ENCODE measurements at places on chromosomes 7 and 10. TPM values are rescaled to one million over a fixed set of nuclear protein-coding genes. Genes with fewer than 3 reads are reported as not detected.

DNA sequence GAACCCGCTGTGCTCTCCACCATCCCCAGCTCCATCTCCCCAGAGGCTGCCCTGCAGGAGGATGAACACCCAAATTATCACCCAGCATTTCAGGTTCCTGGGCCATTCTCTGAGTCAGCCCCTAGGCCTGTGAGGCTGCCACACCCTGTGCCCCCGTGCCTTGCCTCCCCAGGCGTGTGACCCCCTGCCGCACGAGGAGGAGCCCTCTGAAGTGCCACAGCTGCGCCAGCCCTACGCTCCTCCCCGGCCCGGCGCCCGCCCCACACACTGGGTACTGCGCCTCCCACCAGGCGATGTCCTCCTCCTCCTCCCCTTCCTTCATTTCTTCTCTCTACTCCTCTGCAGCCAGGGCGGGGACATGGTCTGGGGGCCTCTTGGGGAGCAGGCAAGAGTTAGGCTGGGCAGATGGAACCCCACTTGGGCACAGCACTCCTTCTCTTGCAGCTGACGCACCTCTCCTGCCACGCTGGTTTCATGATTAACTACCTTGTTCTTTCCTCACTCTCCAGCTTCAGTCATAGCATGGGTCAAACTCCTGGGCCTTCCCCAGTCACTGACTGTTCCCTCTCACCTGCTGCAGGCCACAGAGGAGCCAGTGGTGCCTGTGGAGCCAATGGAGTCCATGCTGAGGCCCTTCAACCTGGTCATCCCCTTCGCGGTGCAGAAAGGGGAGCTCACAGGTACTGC, 12.7 kb upstream of the ATP6V1F start:
- no peak for DNase-seq

DNA sequence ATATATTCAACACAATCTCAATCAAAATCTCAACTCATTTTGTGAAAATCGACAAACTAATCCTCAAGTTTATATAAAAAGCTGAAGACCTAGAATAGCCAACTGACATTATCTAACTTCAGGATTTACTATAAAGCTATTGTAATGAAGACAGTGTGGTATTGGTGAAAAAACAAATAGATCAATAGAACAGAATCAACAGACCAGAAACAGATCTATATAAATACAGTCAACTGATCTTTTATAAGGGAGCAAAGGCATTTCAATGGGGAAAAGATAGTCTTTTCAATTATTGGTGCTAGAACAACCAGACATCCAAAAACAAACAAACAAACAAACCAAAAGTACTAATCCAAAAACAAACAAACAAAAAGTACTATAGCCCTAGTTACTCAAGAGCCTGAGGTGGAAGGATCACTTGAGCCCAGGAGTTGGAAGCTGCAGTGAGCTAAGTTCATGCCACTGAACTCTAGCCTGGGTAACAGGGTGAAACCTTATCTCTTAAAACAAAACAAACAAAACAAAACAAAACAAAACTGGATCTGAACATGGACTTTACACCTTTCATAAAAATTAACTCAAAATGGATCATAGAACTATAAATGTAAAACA, 26.6 kb upstream of the AKR1D1 start:
- no peak for DNase-seq

- no peak for DNase-seq
Measured at GRCh38 chr10:62093863-62094291, 174.8 kb downstream of the RTKN2 start.

DNA sequence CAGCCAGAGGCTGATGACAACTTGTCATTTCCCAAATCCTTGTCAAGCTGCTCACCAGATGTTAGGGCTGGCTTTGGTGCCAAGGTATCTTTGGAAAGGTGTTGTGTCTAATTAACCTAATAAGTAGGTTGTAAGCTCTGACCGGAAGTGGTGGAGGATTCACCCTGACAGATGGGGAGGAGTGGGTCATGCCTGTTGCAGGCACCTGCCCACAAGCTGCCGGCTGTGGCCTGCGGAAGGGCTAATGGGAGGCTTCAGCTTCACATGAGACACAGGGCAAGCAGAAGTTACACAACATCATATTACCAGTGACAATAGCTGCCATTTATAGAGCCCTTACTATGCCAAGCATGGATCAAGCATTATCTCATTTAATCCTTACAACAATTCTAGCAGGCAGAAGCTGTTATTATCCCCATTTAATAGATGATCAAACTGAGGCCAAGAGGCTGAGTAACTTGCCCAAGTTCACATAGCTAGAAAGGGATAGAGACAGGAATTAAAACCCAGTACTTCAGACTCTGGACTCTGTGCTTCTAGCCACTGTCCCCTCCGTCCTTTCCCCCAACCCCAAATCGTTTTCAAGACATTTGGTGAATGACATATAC, 63.1 kb upstream of the DUSP5 start:
- no peak for DNase-seq

GRCh38 chr10:49279015-49279880, 19.7 kb upstream of the C10orf71 start:
- no peak for DNase-seq

DNA sequence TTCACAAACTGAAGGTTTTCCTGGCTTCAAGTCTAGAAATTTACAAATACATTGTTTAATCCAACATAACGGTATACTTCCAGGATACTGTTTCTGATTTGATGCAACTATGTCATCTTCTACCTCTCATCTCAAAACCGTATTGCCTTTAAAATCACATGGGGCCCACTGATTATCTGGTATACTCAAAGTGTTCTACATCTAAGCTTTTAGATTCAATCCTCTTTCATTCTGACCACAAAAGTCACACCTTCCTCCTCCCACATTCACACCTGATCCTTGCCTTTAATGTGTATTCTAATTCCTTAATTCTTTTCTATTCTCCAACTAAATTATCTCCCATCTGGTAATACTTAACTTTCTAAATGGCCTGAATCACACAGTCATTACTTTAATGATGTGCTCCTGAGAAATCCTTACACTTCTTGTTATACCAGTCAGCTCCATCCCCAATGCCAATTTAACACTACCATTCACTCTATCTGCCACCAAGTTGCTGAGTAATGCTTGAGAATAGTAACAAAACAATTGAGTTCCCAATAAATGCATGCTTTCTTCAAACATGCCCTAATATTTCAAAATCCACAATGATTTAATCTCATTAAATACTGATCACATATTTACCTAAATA, 13.0 kb downstream of the ATAD1 start:
- DNase-seq: no peak

- DNase-seq: no peak
Measured at GRCh38 chr7:29879609-29880008, 73.3 kb downstream of the WIPF3 start.

GRCh38 chr10:4215963-4216575, 431.1 kb upstream of the KLF6 start:
- DNase-seq: no peak

The PTPRZ1 gene
- 0.09 TPM for total RNA-seq

The CDHR3 gene
- 1.1 TPM for total RNA-seq

The AIMP2 gene
- 52.0 TPM for total RNA-seq

The STRIP2 gene
- total RNA-seq: 23.1 TPM
